Anterior cingulate cortex (tissue), 58 donors: ENCODE measurements at places on chromosomes 4 and X.

DNA sequence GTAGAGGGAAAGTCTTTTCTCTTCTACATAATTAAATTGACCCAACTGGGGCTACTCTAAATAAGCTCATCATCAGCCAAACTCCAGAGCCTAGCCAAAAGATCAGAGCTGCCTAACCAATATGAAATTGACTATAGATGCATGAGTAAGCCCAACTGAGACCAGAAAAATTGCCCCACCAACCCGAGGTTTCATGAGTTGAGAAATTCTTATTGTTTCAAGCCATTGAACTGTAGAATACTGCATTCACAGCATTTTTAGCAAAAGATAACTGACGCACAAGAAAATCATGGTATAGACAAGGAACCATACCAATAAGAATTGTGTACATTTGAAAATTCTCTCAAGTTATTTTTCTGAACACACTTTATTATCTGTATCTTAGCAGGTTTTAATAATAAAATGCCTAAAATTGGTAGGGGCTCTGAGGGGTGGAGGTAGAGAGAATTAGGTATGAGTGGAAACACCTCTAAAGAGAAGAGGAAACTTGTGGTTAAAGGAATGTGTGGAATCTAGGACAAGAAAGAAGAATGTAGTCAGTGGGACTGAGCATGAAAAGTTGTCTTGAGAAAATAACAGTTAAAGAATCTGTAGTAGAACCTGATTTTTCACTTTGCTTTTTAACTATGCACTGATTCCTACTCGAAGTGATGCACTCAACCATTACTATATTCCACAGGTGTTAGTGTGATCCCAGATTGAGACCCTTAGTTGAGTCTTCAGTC, 200.9 kb upstream of the PPP1R2C start:
- no peak for DNase-seq

DNA sequence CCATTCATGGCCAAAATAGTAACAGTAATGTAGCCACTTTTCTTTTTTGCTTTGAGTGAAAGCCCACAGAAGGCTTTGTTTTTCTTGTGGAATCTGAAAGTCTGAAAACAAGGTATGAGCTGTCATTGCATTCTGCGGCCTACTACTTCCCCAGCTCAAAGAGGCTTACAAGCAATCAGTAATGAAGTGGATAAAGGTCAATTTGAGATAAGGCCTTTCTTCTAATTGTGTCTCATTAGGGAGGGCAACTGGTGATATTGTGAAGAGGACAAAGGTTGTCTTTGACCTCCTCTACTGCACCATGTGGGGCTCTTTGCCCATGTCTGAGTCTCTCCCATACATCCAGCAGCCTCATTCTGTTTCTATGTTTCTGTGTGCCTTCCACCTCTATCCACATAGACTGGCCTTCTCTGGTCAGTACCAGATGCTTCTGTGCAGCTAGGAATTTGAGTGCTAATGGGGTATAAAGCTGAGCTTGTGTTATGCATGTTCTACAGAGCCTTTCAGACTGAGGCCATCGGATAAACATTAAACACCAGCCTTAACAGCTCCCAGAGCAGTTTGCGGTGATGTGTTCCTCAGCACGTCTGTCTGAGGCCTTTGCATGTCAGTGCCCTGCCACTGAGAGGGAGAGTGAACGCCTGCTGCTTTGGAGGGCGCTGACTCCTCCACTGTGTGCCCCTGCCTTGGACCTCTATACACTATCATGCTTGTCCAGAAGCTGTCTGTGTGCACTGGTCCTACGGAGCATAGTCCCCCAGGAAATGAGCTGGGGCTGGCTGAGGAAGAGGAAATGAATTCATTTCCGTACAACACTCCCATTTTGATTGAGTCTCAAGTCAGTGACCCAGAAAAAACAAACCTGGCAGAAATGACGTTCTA, 80.2 kb downstream of the SH2D1A start:
- DNase-seq, result no peak

GRCh38 chr4:181896614-181897013, 346.6 kb upstream of the TENM3 start:
- no peak for DNase-seq

- no peak for DNase-seq
These were observed 104.7 kb downstream of the MGST2 start for GRCh38 chr4:139770361-139770760.
